ENCODE measurements at places on chromosomes 3 and 15.

DNA sequence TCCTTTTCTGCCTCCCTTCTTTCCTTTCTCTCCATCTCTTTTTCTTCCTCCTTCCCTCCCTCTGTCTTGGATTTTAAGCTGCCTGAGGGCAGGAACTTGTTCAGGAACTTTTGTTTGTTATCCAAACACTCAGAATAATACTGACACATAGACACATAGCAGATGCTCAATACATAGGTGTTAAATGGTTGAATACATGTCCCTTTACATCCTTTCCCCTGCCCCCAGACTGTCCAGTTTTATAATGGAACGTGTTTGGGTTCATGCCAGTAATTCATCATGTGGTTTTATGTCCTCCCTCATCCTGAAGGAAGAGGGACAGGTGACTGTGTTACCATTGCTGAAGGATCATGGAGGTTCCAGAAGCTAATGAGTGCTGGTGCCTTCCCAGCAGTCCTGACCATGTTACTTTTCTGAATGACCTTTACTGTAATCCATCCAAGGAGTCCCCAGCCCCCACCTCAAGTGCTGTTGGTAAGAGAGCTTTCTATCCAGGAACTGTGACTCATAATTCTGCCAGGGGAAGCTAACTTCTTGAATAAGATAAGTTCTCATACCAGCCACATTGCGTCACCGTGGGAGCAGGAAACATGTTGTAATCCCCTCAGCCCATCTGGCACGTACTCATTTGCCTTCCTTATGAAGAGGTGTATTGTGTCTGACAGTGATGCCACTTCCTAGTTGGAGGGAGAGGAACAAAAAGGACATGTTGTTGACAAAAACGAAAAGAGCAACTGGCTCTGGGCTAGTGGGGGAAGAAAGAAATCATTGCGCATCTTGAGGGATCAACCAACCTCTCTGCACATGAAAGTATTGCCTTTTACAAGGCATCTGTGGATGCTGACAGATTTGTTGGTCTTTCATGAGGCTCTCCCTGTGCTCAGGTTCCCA lies 52.4 kb downstream of the IL1RAP start:
- DNase-seq, result peak; percentile 26

GRCh38 chr3:55816794-55817576 lies 329.9 kb upstream of the WNT5A start:
- no peak for DNase-seq

GRCh38 chr3:38662544-38662943 lies 13.1 kb upstream of the SCN5A start:
- DNase-seq, result no peak

- no peak for DNase-seq
Measured at GRCh38 chr15:47870956-47871625, 153.8 kb downstream of the SEMA6D start.

DNA sequence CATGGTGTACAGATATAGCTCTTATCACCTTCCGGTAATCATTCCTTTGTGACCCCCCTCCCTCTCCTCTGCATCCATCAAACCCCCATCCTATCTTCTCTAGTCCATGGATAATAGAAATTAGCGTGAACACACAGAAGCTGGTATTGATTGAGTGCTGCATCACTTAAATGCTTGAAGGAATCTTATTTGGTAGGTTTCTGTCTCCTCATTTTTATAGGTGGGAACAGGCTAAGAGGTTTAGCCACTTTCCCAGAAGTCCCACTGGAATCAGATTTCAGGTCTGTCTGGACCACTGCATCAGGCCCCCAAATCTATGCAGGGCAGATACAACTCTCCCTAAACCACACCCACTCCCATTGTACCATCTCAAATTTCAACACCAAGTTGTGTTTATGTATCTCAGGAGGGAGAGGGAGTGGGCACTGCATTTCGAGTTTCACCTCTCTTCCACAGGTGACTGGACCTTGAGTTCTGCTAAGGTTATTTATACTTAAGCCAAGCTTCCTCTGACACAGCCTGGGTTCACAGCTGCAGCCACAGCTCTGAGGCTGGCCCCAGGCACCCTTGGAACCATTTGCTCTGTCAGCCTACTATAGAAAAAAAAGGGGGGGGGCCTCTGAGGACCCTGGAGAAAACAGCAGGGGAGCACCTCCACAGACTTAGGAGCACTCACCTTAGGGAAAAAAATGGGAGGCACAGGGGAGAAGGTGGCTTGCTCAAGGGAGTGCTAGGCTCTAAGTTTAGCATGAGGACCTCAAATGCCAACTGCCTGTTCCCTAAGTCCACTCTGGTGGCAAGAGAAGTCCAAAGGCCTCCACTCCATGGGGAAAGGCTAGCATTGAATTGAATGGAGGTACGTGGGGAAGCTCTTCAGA lies 2.1 kb upstream of the NMB start:
- DNase-seq, result no peak

- DNase-seq, result no peak
Measured at GRCh38 chr3:103134023-103134724, 699.4 kb downstream of the ZPLD1 start.

DNA sequence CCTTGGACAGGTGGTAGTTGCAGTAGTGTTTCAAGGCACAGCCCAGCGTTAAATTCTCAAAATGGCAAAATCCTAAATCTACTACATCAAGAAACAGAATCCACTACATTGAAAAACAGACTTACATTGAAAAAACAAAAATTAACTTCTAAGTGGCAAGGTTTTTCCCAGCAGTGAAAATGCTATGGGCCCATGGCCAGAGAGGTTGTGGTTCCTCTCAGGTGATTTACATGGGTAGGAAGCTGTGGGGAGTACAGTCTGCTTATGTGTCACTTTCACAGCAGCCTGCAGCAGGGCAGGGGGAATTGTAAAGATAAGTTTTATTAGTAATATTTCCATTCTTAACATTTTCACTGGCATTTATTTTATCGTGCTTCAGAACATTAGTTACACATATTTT lies 24.9 kb downstream of the TTC14 start:
- DNase-seq, result no peak

- no peak for DNase-seq
Measured at GRCh38 chr15:88681610-88682221, 42.9 kb downstream of the ISG20 start.

DNA sequence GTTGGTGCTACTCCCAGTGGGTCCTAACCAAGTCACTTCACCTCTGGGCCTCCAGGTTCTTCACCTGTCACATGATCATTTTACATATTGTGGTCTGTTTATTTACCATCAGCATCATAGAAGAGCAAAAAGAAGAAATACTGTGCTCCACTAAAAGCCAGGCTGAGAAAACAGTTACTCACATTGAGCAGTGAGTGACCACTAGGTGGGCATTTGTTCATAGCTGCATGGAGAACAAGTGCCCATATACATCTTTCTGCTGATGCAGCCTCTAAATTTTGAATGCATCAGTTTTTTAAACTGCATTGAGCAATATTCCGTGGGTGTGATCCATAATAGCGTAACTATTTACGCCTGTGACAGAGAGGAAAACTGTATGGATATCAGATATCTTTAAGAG lies 76.2 kb downstream of the DCUN1D1 start:
- no peak for DNase-seq

DNA sequence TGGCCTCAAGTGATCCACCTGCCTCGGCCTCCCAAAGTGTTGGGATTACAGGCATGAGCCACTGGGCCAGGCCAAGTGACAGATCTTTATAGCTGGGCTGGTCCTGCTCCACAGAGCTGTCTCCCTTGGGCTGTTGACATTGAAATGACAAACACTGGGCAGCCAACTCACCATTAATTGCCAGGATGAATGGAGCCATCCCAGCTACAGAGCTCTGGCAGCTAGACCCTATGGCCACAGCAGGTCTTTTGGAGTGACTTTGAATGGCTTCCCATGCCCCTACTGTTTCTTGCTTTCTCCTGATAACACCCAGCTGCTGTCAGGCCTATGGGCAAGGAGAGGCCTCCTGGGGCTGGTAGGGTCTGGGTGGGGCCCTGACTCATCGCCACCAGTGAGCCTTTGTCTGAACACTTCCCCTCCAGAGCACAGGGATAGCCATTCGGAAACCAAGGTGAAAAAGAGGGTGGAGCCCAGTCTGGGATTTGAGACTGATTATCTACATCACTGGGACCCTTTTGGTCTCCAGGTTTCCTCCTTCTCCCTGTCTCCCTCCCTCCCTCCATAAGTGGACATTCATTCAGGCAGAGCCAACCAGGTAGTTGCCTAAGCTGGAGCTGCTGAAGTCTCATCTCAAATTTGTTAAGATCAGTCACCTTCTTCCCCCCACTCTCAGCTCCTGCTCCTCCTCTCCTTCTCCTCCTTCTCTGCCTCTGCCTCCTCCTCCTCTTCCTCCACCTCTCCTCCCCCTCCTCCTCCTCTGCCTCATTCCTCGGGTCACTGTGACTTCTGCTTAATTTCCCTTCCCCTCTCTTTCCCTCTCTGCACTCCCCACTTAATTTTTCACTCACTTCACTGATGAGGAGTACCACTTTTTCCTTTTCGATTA lies 34.0 kb downstream of the BHLHE40 start:
- no peak for DNase-seq

DNA sequence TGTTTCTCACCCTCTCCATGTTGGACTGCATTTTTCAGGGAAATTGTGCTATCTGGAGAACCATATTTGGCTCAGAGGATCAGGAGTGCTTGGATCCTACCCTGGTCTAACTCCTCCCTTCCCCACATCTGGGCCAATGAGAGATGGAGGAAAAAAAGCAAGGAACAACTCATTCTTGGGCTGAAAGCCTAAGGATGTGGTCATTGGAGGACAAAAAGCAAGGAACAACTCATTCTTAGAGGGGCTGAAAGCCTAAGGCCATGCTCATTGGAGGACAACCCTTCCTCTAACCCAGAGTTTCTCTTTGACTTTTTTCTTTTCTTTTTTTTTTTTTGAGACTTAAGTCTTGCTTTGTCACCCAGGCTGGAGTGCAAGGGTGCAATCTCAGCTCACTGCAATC lies 48.6 kb upstream of the CHRNB4 start:
- DNase-seq, result no peak

- DNase-seq, result no peak
Measured at GRCh38 chr3:5264093-5264600, 76.6 kb downstream of the EDEM1 start.

GRCh38 chr3:18425641-18426257 lies 610 bp upstream of the SATB1 start:
- peak; percentile 80 for DNase-seq

DNA sequence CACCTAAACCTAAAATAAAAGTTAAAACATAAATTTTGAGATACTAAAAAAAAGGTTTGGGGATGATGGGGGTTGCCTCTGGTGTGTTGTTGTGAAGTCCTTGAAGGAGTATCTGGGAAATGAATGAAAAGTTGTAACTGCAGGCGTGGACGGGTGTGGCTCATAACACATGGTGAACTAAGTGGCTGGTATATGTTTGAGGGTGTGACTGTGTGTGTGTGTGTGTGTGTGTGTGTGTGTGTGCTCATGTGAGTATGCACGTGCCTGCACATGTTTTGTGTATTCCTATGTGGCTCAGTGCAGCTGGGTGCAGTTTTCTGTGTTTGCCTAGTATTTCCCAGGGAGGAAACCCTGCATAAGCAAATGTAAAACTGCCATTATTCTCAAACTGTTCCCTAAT lies 229.9 kb upstream of the TRIM42 start:
- DNase-seq, result no peak

- DNase-seq, result no peak
Measured at GRCh38 chr3:125126323-125126722, 70.5 kb upstream of the HEG1 start.

DNA sequence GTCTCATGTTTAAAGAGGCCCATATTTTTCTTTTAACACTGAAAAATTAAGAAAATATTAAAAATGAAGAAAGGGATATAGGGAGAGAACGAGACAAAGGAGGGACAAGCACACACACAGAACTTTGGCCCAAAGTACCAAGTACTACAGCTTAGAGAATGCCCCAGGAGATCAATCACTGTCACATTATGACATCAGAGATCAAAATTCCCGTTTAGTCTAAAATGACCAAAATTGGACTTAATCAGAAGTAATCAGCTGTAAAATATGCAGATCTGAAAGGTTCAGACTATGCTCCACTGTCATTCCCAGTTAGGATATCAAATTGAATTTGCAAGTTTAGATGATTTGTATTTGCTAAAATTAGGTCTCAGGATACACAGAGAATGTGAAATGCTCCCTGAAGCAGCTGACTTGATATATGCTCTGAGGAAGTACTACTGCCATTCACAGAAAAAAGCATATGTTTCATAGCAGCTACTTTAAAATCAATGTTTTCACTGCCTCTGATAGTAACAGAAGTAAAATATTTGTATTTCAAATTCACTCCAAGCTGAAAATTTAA lies 123.0 kb downstream of the PEAK1 start:
- DNase-seq, result no peak

- DNase-seq, result no peak
Measured at GRCh38 chr3:179743913-179744312, 91.1 kb downstream of the USP13 start.

DNA sequence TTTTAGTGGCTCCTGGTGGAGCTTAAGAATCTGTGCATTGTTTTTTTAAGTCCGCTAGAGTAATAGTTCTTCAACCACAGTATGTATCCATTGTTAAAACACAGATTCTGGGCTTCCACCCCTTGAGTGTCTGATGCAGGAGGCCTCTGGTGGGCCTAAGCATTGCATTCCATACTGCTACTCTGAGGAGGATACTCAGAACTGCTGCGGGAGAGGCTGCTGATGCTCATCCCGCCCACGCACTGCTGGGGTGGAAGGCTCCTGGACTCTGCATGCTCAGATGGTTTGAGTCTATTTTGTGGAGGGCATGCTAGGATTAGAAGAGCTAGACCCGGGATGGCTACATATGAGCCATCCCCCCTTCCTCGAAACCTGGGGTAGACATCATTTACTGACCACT lies 74.4 kb downstream of the THSD4 start:
- DNase-seq, result no peak

GRCh38 chr15:50210462-50211157 lies 28.6 kb downstream of the SLC27A2 start:
- no peak for DNase-seq

- no peak for DNase-seq
Measured at GRCh38 chr3:15108869-15109268, 9.9 kb upstream of the RBSN start.

- no peak for DNase-seq
Measured at GRCh38 chr15:40511472-40512133, 40.8 kb downstream of the CHST14 start.

DNA sequence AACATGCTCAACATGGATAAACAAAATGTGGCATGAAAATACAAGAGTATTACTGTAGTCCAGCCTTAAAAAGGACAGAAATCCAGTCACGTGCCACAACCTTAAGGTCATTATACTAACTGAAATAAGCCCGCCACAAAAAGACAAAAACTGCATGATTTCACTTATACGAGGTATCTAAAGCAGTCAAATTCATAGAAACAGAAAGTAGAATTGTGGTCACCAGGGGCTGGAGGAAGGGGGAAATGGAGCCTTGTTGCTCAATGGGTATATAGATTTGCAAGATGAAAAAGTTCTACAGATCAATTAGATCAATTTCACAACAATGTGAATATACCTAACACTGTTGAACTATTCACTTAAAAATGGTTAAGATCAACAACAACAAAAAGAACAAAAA lies 7.4 kb downstream of the GLB1 start:
- peak; percentile 41 for DNase-seq

DNA sequence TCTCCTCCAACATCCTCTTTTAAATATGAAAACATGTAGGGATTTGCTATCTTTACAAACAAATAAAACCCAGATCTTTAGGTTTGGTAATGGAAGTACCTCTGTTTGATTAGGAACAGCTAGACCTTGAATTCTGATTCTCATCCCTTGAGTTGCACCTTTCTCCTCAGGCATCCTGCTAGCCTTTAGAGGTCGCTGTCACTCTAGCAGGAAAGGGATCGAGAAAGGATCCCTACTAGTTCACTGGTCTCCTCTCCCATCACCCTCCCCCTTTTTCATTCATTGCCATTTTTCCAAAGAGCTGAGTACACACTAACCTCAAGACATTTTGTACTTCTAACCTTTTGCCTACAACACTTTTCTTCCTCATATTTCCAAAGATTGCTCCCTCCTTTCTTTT lies 569.8 kb downstream of the RBMS3 start:
- DNase-seq, result no peak
